ENCODE measurements at places on chromosomes 5 and 9. TPM values are rescaled to one million over a fixed set of nuclear protein-coding genes. Genes with fewer than 3 reads are reported as not detected.
A peak's percentile ranks its signal among the peaks of the same experiment; 100 is the strongest.

The ANKRD18A gene
- total RNA-seq, result 15.9 TPM

The ARL10 gene
- total RNA-seq, result 2.1 TPM

The NME5 gene
- not detected for total RNA-seq

The DBN1 gene
- total RNA-seq, result 12.1 TPM

The MAP1B gene
- 72.3 TPM for total RNA-seq

- no peak for DNase-seq
These were observed 6.9 kb upstream of the ABCA1 start for GRCh38 chr9:104934691-104935500.

DNA sequence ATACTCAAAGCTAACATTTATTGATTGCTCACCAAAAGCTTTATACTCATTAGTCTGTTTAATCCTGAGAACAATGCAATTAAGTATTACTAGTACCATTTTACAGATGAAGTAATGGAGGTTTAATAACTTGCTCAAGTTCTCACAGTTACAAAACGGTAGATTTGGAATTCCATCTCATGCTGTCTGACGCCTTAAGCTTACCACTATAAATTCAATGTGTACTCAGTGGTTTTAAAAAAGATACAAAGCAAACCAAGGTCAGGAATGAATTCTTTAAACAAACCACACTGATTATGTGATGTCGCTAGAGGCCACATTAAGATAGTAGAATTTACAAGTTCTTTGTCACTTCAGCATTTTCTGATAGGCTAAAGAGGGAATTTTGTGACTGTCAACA lies 1.2 kb upstream of the C5orf63 start:
- DNase-seq, result no peak

DNA sequence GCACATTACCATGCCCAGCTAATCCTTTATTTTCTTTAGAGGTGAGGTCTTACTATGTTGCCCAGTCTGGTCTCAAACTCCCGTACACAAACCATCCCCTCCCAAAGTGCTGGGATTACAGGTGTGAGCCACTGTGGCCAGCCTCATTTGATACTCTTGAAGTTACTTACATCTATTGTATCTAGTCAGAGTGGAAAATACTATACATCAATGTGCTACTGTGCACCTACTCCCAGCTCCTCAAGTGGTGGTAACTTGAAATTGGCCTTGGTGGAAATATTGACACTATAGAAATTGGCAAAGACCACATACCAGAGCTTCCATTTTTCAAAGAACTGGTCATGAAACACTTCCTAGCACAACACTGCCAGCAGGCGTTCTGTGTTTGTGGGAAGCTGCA lies 10.3 kb downstream of the GGTA1 start:
- DNase-seq, result no peak

DNA sequence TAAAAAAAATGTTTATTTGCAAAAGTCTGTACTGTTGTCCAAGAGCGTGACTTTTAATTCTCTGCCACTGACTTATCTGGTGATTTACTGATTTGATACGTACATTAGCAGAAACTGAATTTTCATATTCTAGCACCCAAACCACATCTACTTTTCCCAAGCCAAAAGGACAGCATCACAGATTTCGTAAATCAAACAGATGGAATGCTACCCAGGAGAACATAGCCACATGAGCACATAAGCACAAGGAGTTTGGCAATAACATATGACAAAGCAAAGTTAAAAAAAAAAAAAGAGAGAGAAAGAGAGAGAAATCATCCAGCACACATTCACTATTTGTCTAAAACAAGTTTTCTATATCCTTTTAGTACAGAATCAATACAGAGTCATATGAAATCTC lies 83.7 kb downstream of the HINT1 start:
- no peak for DNase-seq

- DNase-seq, result no peak
These were observed 24.3 kb upstream of the FUBP3 start for GRCh38 chr9:130555061-130555460.

DNA sequence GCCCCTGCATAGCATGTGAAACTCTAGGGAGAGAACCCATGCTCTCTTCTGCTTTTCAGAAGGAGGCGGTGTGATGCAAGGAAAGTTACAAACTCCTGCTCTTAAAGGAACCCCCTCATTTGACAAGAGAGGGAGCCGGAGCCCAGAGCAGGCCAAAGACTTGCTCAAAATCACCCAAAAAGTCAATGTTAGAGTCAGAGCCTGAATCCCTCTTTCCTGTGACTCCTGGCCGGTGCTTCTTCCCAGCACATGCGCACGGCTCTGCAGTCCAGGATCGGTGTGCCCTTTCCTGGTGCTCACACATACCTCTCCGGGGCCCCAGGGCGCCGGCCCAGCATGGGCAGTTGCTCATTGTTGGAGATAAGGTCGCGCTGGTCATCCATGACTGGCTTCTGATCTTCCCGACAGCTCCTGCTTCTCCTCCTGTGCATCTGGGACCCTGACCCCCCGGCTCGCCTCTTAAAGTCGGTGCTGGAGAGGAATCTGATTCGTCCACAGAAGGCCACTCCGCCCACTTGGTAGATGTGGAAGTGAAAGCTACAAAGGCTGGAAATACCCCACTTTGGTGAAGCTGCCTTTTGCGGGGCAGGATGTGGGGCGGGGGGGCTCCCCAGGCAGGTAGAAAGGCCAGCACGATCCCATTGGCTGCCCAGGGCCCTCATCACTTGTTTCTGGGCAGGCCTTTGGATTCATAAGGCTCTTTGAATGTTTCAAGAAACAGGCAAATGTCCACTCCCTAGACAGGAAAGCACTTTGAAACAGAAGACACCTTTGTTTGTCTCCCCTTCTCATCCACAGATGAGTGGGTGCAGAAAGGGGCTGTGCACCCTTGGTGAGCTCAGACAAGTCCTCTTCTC lies at the start of gene CD74:
Gene CD74, minus strand, starts transcription at position 592 of the 857 bp plus-strand sequence. Its CDS starts 161 bp downstream, at position 431.
- peak; percentile 95 for DNase-seq

GRCh38 chr5:143521846-143522400 lies 118.4 kb upstream of the NR3C1 start:
- no peak for DNase-seq

GRCh38 chr5:50559955-50560354 lies 106.5 kb upstream of the PARP8 start:
- no peak for DNase-seq

- DNase-seq, result no peak
These were observed 52.9 kb upstream of the SLC28A3 start for GRCh38 chr9:84393266-84393950.

DNA sequence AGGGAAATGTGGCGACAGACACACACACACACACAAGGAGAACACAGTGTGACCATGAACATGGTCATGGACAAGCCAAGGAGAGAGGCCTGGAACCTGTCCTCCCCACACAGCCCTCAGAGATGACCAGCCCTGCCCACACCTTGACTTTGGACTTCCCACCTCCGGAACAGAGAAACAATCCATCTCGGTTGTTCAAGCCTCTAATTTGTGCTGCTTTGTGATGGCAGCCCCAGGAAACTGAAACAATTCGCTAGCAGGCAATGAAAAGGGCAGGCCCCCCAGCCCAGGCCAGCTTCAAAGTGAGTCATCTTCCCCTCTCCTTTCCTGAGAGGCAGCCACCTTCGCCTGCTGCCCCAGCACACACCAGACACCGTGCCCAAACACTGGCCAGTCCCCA lies 47.7 kb downstream of the NSUN2 start:
- DNase-seq, result no peak

- DNase-seq, result no peak
These were observed 13.9 kb upstream of the ADAMTSL1 start for GRCh38 chr9:18459962-18460584.

DNA sequence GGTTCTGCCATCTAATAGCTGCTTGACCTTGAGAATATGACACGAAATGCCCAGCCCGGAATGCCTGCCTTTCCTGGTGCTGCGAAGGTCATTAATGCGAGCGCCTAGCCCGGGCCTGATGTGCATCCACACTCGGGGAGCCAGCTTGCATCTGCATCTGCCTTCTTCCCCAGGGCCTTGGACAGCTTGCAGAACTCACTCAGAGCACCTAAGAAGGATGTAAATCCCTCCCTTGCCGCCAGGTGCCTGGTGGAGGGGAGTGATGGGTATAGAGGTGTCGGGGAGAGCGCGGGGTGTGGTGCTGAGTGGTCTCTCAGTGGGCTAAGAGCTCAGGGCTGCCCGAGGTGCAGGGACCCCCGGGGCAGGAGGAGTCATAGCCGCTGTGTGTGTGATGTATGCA lies 127.2 kb downstream of the MRPL36 start:
- DNase-seq, result no peak

GRCh38 chr9:117835798-117836197 lies 131.6 kb downstream of the TLR4 start:
- DNase-seq, result no peak

- DNase-seq, result peak; percentile 50
These were observed 86.4 kb downstream of the GALNT10 start for GRCh38 chr5:154276973-154277331.

GRCh38 chr9:131818089-131818488 lies 78.2 kb upstream of the RAPGEF1 start:
- DNase-seq, result no peak

DNA sequence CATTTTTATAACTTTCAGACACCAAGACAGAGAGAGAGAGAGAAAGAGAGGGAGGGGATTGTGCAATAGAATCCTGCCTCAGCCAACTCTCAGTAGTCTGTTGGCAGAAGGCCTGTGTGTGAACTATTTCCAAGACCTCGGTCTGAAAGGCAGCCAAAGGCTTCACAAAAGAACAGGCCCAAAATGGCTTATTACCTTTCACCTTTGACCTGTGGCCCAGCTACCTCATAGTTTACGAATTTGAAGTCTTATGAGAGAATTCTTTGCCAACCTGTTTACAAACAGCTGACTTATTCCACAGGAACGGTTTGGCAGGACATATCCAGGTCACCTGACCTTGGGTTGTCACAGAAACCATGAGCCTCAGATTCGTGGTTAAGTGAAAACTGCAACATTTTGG lies 48.6 kb downstream of the NR2F1-AS1 start:
- DNase-seq, result no peak
